Activated CD4-positive, alpha-beta memory T cell treated with anti-CD3 and anti-CD28 coated beads, Interleukin-2, amount 10 ng/mL, durations not matched to agents 7 days and 5 days (primary cell): ENCODE measurements at places on chromosomes 12 and 14. TPM values are rescaled to one million over a fixed set of nuclear protein-coding genes. Genes with fewer than 3 reads are reported as not detected.

The CCDC197 gene
- not detected for total RNA-seq

The FOXJ2 gene
- 19.6 TPM for total RNA-seq

The LYZ gene
- total RNA-seq = 0.50 TPM

The NID2 gene
- 0.15 TPM for total RNA-seq

The PPFIA2 gene
- total RNA-seq = not detected

The APOF gene
- not detected for total RNA-seq

The KRT71 gene
- not detected for total RNA-seq

The TAS2R10 gene
- total RNA-seq = 0.30 TPM

The TOMM20L gene
- total RNA-seq = not detected

The PRICKLE1 gene
- 0.30 TPM for total RNA-seq

The KRT72 gene
- not detected for total RNA-seq
